ENCODE measurements at places on chromosomes 1 and 21. TPM values are rescaled to one million over a fixed set of nuclear protein-coding genes. Genes with fewer than 3 reads are reported as not detected.

Gene PTPN22
- total RNA-seq, result 48.6 TPM

Gene MIB2
- 57.0 TPM for total RNA-seq

Gene DSTYK
- total RNA-seq, result 15.4 TPM

Gene HPDL
- 0.47 TPM for total RNA-seq

Gene HPCAL4
- 12.1 TPM for total RNA-seq
